Fibroblast of villous mesenchyme (primary cell): ENCODE measurements at places on chromosomes 13 and 19.
A peak's percentile ranks its signal among the peaks of the same experiment; 100 is the strongest.

GRCh38 chr13:40094056-40094455 lies 438.6 kb downstream of the COG6 start:
- DNase-seq: no peak

DNA sequence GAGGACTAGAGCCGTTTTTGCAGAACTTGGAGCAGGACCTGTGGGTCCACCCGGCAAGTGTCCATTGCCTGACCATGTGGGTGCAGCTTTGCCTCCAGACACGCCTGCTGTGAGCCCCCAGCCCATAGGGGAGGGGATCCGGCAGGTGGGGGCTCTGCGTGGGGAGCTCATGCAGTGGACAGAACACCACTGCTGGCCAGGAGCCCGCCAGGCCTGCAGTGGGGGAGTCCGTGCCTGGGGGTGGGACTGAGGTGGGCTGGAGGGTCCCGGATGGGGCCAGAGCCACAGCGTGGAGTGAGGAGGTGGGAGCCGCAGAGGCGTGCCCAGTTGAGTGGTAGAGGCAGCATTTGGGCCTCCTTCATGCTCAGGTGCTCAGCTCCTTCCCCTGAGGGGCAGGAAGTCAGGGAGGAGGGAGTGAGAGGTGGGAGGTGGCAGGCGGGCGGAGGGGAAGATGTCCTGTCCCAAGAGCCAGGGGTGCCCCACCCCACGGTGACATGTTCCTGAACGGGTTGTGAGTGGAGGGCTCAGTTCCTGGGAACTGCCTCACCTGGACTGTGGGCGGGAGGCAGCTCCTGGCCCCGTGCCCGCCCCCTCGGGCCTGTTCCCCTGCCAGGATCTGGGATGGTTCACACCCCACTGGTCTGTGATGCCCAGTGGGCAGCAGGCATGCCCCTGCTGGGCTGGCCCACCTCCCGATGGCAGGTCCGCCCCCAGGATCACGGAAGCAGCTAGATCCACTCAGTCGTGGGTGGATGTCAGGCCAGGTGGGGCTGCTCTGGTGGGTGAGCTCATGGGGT lies 8.8 kb downstream of the ADAT3 start:
- no peak for DNase-seq

- DNase-seq: peak; percentile 43
Observed at GRCh38 chr13:110249326-110249725, 57.6 kb downstream of the COL4A1 start.

DNA sequence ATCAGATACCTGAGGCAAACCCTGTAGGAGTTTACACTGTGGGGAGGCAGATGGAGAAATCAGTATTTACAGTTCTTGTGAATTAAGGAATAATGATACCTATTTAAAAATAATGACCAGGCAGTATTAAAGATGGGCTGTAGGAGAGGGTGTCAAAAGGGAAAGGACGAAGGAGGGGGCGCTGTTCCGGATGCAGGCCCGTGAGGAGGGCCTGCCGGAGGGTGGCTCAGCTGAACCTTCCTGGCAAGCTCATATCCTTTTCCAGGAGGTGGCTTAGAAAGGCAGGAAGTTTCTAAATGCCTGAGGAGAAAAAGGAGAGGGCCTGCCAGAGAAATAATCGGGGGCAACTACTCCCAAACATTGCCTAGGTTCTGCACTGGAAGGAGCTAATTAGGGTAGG lies 46.6 kb downstream of the MBNL2 start:
- DNase-seq: no peak
